ENCODE measurements at places on chromosomes 2 and 18. TPM values are rescaled to one million over a fixed set of nuclear protein-coding genes. Genes with fewer than 3 reads are reported as not detected.

GDF7 gene
- total RNA-seq = 2.2 TPM

COBLL1 gene
- total RNA-seq = 51.8 TPM

NT5DC4 gene
- total RNA-seq = not detected

GRCh38 chr2:58803192-58803591 is 562.1 kb upstream of the FANCL start:
- no peak for DNase-seq

DNA sequence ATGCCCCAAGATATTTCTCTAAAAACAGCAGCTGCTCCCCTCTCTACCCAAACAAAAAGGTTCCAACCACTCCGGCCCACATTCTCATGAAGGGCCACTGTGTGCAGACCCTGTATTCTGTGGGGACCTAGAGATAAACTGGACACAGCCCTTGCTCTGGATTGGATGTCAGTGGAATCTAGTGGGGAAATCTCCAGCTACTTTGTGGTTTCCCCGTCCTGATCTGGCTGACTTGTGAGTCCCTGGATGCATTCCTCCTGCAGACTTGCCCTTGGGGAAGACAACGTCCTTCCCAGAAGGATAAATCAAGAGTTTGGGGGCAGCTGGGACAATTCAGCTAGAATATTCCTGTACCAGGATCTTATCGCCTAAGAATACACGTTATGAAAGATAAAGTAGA is 151.1 kb downstream of the FSHR start:
- DNase-seq = no peak

DNA sequence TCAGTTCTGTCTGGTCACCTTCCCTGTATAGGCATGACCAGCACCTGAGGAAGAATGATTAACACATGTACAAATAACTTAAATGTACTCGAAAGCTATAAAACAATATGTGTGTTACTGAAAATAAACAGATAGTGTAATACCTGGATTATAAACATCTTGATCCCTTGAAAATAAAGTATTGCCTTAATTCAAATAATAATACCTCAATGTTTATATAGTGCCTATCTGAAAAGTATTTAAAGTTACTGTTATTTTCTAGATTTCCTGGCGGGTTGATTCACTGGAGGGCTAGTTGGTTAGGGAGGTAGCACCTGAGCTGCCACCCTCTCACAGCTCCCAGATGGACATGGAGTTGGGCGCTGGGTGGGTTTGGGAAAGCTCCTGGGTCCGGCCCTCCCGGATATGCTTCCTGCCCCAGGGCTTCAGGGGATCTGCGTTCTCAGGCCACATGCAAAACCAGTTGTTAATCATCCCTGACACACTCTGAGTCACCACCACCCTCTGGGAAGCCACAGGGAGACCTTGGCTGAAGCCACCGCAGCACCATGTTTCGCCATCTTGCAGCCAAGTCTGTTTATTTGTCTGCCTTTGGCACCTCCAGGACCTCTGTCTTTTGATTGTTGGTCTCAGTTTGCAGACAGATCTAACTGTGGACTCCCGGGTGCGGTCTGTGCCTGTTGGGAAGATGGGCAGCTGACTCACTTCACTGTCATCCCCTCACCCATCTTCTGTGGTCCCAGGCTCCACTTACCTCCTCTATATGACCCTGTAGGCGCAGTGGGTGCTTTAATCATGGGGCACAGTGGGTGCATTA is 35.3 kb downstream of the RAB31 start:
- DNase-seq = no peak
